ENCODE measurements at places on chromosomes 4 and X.

- no peak for DNase-seq
Observed at GRCh38 chrX:69031971-69032391, 133.3 kb downstream of the PJA1 start.

DNA sequence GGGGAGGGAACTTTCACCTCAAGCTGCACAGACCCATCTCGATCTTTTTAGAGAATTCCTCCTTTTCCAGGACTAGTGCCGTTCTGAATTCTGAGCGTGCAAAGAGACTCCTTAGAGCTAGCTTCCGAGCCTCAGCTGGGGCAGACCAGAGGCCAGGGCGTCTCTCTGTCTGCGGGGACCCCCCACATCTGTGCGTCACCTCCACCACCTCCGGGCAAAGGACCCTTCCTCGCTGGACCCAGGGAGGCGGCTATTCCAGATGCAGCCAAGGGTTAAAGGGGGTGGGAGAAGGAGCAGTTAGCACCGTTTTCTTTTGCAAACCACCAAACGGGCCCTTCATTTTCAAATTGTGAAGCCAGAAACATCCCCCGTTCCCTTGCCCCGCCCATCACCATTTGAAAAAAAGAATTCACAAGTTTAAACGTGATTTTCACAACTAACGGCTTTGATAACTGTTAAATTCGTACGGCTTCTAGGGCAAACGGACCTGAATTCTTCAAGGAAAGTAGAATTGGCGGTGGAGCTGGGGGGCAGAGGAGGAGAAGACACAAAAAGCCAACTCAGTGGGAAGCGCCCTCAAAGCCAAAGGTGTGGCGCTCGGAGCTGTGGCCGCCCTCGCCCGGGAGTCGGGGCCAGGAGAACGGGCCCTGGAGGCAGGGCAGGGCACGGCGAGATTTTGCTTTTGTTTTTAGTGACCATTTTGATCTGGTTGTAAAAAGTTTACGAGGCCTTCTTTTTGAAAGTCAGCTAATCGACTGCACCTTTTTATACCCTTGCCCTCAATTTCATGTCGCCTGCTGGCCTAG lies 3.3 kb upstream of the PDGFRA start:
- no peak for DNase-seq

DNA sequence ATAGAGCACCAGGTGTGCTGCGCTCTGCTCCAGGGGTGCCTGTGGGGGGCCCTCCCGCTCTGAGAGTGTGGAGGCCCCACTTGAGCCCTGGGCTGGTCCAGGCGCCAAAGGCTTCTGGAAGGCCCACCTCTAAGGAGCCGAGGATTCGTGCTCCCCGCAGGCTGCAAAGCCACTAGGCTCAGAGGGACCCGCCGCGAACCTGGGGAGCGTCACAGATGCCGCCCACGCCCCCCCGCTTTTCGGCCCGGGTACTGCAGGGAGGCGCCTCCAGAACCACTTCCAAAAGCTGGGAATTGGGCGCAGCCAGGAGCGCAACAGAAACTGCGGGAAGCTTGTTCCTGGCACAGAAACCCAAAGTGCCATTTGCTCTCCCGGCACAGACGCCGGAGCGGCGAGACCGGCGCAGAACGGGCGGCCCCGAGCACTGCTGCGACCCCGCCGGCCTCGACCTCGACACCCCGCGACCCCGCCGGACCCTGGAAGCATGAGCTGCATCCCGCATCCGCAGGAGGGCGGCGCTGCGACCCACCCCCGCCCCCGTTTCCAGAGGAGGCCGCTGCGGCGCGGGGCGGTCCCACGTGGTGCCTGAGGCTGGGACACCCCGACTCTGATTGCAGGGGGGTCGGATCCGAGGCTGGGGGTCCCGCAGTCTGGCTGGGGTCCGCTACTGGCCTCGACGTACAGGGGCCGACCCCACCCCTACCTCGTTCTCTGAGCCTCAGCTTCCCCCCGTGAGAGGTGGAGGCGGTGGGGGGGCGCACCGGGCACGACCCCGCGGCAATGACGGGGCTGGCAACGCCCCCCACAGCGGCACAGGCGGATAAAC lies 30.8 kb downstream of the CPLX1 start:
- no peak for DNase-seq

GRCh38 chr4:70183168-70183939 lies 12.2 kb upstream of the ODAM start:
- no peak for DNase-seq

DNA sequence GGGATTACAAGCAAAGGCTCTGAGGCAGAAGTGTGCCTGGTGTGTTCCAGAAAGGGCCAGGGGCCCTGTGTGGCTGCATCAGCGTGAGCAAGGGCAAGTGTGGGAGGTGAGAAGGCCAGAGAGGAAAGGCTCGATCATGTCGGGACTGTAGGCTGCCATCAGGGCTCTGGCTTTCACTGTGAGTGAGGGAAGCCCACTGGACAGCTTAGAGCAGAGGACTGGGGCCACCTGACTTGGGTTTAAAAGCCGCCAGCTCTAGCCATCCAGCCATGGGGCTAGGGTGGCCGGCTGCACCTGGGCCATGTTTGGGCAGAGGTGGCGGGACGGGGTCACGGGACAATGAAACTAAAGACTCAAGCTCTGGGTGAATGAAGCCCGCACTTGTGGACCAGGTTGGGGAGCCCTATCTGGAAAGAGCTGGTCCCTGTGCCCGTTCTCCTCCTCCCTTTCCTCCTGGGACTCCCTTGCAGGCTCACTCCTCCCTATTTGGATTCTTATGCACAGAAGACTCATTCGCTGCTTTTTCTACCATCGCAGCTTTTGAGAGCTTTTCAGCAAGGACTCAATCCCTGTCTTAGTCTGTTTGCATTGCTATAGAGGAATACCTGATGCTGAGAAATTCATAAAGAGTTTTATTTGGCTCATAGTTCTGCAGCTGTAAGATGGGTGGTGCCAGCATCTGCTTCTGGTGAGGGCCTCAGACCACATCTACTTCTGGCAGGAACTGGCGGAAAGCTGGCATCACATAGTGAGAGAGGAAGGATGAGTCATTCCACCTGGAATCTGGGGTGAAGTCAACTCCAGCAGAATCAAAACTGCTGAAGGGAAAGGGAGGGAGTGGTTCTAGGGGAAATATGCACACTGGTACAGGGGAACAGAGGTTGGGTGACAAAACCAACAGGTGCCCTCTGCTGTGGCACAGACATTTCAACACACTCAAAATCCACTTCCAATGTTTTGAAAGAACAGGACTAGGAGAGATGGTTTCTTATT lies 15.3 kb downstream of the CTAG1B start:
- no peak for DNase-seq

DNA sequence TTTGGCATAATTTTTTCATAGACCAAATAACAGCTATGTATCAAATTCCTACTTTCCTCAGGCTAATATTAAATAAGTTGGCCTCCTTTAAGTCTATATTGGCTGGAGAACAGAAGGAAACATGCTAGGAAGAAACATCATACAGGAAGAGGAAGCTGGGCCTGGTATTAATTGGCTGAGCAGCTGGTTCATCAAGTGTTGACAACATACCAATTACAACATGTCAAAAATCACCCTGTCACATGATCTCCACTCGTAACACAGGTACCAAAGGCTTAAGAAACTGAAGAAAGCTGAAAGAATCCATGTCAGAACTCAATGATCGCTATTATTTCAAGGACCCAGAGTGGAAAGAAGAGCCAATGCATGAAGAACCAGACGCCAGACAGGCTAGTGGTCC lies 10.5 kb downstream of the WDFY3 start:
- no peak for DNase-seq

DNA sequence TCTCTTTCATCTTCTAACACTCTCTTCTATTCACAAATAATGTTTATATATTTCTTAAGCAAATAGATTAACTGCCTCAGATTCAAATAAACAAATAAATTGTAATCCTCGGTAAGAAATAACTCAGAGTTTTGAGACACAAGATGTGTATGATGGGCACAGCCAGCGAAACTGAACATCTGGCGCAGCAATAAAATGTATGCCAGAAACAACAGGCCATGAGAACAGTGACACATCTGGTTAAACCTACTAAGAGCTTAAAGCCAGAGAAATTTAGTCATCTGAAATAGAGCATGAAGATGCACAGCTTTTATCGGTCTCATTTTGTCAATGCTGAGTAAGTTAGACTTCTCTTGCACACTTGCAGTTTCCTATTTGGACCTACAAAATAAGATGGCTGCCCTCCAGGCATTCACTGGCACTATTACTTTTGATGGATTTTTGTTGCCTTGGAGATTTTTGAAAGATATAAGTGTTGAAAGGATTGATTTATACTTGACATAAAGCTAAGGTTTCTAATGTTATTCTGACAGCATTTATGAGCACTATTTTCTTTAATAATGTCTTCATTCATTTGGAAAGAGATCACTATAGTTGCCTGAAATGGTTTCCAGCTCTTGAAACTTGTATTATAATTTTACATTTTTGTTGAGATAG lies 1444.0 kb downstream of the PCDH18 start:
- DNase-seq, result no peak

DNA sequence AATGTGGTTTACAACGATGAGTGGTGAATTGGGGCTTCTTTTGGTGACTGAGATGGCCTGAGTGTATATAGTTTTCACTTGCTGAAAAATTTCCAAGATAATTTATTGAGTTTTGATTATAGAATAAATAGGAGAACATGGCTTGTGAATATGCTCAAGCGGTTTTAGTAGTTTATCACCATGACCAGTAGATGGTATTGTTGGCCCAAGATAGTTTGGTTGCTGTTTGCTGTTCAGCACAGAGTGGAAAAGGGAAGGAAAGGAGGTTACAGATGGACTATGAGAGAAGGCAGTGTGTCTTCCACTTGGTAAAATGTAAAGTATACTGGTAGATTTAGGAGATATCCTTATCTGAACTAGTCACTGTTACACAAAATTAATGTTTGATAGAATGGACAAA lies 55.8 kb upstream of the POU4F2 start:
- DNase-seq, result no peak

DNA sequence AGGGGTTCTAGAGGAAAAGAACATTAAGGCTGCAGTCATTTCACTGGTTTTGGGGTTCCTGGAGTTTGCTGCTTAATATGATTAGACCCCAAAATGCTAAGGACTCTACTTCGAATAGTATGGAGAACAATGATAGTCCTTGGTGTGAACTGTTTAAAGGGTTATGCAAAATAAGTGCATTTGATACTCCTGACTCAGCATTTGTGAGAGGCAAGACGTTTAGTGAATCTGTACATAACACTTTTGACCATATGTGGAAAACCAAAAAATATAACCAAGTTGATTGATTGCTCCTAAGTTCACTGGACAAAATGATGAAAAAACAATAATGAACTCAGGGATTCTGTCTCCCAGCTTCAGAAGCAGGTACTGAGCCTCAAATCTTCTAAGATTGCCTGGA lies 414.1 kb downstream of the SH3BGRL start:
- DNase-seq, result no peak

GRCh38 chrX:141220342-141221008 lies 21.8 kb downstream of the SPANXC start:
- no peak for DNase-seq

GRCh38 chrX:112058255-112058654 lies 24.3 kb downstream of the TRPC5 start:
- no peak for DNase-seq

DNA sequence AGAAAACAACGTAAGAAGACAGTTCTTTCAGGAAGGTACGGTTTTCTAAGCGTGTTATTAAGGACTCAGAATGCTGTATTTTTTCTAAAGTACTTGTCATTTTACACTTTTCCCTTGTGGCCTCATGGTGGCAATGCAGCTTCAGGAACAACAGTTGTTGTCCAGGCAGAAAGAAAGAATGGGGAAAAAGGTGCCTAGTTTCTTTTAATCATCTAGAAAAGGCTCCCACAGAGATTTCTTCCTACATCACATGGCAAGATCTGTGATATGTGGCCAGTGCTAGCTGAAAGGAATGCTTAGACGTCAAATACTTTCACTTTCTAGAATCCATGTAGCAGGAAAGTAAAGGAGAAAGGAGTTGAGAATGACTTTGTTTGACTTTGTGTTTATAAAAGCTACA lies 49.0 kb upstream of the TRAM1L1 start:
- no peak for DNase-seq

DNA sequence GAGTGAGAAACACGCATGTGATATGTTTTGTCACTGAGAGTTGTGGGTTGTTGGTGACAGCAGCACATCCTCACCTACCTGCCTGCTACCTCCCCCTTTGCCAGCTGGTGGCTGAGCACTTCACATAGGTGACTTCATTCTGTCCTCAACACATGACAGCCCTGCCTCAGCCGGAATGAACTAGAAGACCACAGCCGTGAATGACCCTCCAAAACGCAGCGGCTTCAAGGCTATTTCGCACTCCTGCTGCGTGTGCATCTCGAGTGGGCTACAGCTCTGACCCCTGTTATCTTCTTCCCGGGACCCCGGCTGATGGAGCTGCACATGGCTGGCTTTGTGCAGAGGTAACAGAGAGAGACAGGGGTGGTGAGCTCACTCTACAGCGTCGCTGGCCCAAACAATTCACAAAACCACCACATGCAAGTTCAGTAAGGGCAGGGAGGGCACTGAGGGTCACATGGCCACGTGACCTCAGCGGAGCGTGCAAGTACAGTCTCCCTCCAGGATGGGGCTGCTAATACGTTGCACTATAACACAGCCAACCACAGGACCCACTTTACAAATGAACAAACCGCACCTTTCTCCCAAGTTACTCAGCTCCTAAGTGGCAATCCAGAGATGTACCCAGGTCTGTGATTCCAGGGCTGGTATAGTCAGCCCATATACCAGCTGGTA lies 6.3 kb upstream of the PPP2R2C start:
- DNase-seq, result no peak

GRCh38 chrX:31038575-31039326 lies 33.1 kb downstream of the FTHL17 start:
- DNase-seq, result no peak

- DNase-seq, result no peak
Observed at GRCh38 chr4:3636646-3637320, 104.6 kb upstream of the LRPAP1 start.

- DNase-seq, result no peak
Observed at GRCh38 chr4:60129740-60130139, 1070.4 kb upstream of the ADGRL3 start.

DNA sequence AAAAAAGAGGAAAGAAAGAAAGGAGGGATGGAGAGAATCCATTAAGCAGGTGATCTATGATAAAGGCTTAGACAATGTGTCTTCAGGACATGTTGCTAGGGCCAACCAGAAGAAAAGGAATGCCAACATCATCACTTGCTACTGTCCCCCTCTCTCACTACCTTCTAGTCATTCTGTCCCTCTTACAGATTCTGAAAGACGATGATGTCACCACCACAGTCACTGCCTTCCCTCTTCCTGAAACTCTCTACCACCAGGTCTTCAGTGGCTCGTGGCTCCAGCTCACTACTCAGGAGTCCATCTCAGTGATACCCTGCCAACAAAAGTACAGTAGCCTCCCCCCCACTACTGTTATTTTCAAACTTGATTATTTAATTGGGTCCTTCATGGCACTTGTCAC lies 64.0 kb downstream of the KCNIP4 start:
- no peak for DNase-seq

GRCh38 chr4:145044341-145044740 lies 53.7 kb downstream of the ANAPC10 start:
- DNase-seq, result no peak
